Right renal pelvis (tissue), 4 donors: ENCODE measurements at places on chromosomes 6 and 20. TPM values are rescaled to one million over a fixed set of nuclear protein-coding genes. Genes with fewer than 3 reads are reported as not detected.
A peak's percentile ranks its signal among the peaks of the same experiment; 100 is the strongest.

GRCh38 chr6:153312634-153313033 is 181.6 kb upstream of the RGS17 start:
- DNase-seq, result peak; percentile 32

Gene SLC52A3
- polyA plus RNA-seq, result 4.5 TPM

DNA sequence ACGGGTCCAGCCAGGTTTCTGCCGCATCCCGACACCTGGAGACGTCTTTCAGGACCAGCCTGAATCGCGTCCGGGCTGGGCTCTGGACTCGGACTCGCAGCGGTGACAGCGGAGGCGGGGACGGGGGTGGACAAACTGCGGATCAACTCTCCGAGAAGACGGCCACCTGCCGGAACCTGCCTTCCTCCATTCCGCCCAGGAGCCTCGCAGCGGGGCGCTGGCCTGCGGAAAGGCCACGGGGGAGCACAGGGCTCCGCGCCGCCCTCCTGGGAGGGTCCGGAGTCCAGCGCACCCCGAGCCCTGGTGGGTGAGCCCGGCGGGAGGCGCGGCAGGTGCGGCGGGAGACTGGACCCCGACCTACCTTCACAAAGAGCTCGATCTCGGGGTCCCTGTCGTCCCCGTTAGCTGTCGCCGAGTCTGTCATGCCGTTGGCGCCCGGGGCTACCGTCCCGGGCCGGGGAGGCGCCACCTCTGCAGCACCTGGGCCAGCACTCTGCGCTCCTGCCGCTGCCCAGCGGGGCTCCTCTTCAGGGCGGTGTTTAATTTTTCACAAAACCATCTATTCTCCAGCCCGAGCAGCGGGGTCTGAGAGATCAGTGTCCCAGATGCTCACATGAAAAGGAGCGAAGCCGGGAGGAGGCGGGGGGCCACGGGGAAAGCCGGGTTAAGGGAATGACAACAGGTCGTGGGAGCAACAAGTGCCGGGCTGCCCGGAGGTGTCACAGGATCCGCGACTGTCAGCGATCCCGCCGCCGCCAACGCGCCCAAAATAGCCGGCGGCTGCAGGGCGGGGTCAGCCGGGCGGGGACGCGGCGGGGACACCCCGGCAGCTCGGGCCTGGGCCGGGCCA is at the start of gene CLIC5:
TSS of gene CLIC5 (minus strand) at position 742 of the 850 bp plus-strand sequence. CDS start at position 424, 318 bp downstream.
- no peak for DNase-seq

- no peak for DNase-seq
These were observed 45.9 kb downstream of the ELOVL5 start for GRCh38 chr6:53302678-53303360.

DNA sequence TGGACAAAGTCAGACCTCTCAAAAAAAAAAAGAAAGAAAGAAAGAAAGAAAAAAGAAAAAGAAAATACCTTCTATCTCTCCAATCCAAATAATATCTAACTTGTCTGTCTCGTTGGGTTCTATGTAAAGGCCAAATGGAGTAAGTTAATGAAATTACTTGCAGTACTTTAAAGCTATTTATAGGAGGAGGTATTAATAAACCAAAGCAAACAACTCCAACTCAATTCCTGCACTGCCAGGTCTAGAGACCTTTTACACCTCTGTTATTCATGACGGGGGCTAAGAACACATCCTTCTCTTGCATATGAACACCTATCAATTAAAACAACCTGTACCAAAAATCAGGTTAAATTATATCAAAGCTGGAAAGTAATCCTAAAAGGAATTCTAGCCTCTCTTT is 80.6 kb downstream of the MAP3K5 start:
- no peak for DNase-seq

- peak; percentile 18 for DNase-seq
These were observed 5.3 kb downstream of the MMP9 start for GRCh38 chr20:46013829-46014516.

Gene GSTA2
- polyA plus RNA-seq, result not detected

- no peak for DNase-seq
These were observed 23.6 kb upstream of the PBOV1 start for GRCh38 chr6:138241934-138242333.

Gene GRM1
- polyA plus RNA-seq, result 0.20 TPM

DNA sequence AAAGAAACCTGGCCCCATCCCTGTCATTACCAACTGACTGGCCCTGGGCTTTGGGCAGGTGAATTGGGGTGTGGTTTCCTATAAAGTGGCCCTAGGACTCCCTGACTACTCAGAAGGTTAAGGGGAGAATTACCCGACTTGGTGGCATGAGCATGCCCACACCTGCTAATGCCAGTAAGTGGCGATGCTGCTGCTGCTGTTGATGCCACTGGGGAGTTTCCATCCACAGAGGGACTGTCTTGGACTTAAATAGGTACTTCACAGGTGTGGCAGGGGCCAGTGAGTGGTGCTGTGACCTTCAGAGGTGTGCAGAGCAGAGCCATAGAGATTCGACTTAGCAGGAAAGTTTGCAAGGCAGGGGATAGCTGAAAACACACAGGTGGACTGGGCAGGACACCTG is 32.6 kb upstream of the MDFI start:
- DNase-seq, result no peak

Gene HAO1
- 0.04 TPM for polyA plus RNA-seq

DNA sequence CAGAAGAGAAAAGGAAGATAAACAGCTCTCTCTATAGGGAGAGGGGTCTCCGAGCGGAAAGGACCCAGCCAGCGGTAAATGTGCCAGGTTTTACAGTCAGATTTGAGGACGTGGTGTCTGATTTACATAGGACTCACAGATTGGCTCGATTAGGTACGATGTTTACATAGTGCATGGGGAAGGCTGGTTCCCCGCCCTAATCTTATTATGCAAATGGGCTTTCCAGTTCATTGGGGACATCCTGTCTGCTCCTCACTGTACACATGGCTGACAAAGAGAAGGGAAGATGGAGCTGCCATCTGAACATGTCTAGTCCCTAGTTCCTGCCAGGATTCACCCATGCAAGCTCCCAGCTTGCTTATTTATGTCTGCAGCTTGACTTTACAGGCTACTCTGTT is 119.9 kb downstream of the RNF144B start:
- DNase-seq, result no peak

Gene PHACTR3
- polyA plus RNA-seq, result 12.8 TPM

DNA sequence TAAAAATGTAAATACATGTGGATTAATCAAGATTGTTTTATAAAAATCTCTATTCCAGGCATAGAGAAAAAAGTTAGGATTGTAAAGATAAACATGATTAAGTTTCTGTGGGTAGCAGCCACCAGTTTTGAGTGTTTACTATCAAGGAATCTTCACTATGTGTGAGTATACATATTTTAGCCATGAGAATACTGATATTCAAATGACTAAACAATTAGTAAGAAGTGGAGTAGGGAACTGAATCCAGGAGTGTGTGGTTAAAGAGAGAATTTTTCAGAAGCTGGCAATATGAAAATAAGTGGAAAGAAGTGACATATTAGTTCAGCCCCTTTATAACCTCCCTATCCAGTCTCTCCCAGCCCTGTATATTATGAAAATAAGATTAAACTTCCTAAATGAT is 10.3 kb downstream of the ELOVL2 start:
- no peak for DNase-seq

GRCh38 chr20:3461911-3462677 is 8.7 kb upstream of the ATRN start:
- DNase-seq, result no peak

- DNase-seq, result no peak
These were observed 126.4 kb upstream of the CDH4 start for GRCh38 chr20:61125546-61126180.

GRCh38 chr6:53493635-53494025 is 51.3 kb downstream of the GCLC start:
- DNase-seq, result no peak

DNA sequence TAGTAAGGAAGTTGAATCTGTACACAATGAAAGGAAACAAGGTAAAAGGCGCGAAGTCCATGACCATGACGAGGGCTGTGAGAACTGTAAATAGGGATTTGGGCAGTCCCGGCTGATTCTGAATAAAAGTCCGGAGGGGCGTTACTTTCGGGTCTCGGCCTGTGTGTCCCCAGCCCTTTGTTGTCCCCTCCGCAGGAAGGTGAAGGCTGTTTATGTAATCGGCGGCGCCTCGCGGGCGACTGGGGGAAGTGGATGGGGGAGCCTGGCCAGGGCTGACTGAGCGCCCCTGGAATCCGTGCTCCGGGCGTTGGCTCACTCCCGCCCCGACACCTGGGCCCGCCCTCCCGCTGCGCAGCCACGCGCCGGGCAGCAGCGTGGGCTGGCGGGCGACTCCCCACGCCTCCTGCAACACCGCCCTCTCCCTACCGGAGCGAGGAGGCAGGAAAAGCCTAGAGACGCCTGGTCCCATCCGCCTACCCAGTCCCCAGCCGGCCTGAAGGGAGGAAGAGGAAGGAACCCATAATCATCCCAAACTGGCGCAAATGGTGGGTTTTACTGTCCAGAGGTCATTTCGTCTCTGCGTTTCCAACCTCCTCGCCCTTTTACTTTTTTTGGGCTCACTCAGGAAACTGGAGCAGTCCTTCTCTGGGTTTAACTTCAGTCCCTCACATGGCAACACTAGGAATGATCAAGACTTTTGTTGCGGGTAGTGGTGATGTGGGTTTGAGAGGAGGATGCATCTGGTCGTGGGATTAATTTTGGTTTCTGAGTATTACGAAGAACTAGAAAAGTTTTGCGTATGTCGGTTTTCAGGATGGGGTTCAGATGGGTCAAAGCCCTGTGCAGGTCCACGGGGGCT is 12.1 kb downstream of the TRIM31 start:
- no peak for DNase-seq

DNA sequence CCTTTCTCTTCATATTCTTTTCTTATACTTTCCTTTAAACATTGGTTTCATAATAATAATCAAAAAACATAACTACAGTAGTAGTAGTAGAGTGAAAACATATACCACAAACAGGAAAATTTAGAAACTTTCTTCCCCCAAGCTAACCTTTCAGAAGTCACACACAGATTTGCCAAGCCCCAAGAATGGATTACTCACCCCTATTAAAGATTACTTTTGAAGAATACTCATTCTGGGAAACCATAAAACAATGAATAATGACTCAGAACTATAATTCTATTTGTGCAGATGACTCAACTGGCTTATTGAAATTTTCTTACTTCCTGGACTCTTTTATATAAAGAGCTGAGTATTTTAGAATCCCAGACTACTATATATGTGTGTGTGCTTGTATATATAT is 119.4 kb upstream of the GJE1 start:
- no peak for DNase-seq

DNA sequence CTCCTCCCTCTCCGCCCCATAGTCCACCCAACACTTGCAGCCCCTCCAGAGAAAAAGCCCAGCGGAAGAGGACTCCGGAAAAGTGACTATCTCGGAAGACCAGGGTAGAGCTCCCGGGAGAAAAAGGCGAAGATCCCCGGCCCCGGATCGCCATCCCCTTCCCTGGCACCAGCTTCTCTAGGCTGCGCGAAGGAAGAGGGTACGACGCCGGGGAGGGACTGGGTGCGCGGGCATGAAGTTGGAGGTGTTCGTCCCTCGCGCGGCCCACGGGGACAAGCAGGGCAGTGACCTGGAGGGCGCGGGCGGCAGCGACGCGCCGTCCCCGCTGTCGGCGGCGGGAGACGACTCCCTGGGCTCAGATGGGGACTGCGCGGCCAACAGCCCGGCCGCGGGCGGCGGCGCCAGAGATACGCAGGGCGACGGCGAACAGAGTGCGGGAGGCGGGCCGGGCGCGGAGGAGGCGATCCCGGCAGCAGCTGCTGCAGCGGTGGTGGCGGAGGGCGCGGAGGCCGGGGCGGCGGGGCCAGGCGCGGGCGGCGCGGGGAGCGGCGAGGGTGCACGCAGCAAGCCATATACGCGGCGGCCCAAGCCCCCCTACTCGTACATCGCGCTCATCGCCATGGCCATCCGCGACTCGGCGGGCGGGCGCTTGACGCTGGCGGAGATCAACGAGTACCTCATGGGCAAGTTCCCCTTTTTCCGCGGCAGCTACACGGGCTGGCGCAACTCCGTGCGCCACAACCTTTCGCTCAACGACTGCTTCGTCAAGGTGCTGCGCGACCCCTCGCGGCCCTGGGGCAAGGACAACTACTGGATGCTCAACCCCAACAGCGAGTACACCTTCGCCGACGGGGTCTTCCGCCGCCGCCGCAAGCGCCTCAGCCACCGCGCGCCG is 822 bp downstream of the FOXQ1 start:
- no peak for DNase-seq

- no peak for DNase-seq
These were observed 3.4 kb downstream of the UCKL1 start for GRCh38 chr20:63952769-63953168.

Gene OR2H2
- 0.16 TPM for polyA plus RNA-seq

- no peak for DNase-seq
These were observed 145.2 kb downstream of the CEBPB start for GRCh38 chr20:50335866-50336265.

Gene MTFR2
- 2.7 TPM for polyA plus RNA-seq

DNA sequence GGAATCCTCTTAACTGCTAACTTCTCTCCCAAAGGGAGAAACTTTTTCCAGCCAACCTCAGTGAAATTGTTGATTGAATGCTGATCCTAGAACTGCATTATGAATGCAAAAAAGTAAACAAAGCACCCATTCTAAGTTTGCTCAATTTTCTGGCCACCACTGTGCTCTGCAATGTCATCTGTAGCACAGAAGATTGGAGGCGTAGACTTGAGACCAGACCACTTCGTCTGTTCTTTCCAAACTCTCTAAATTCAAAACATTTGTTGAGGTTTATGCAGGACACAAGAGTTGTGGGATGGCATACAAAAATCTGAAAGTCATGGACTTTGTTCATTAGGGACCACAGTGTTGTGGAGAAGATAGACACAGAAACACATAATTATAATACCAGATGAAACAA is 11.1 kb upstream of the TSPYL1 start:
- no peak for DNase-seq

Gene SLC24A3
- polyA plus RNA-seq, result 5.9 TPM

DNA sequence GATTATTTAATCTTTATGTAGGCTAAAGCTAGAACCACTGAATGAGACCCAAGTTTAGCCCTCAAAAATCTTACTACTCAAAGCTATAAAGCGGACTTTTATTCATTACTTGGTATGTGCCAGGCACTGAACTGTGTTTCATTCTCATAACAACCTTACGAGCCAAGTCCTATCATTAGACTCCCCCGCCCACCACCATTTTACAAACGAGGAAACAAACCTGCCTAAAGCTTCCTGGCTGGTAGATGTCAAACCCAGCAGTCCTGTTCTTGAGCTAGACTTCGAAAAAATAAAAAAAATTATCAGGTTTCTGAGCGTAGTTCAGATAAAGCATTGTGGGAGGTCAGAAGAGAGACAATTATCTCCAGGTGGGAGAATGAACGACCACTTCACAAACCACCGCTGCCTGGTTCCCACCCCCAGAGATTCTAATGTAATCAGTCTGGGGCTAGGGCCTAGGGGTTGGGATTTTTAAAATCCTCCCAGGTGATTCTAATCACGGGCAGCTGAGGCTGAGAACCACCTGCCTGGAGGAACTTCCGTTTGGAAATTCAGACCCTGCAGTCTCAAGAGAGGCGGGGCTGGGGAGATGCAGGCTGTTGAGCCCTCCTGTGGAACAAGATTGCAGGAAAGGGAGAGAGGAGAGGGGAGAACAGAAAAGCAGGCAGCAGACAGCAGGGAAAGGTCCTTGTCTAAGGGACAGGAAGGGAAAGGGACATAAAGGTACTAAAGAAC is 8.6 kb downstream of the ADTRP start:
- DNase-seq, result no peak
